ENCODE measurements at places on chromosomes 12 and 14.

GRCh38 chr12:3744229-3744901, 8.5 kb downstream of the CRACR2A start:
- no peak for DNase-seq

DNA sequence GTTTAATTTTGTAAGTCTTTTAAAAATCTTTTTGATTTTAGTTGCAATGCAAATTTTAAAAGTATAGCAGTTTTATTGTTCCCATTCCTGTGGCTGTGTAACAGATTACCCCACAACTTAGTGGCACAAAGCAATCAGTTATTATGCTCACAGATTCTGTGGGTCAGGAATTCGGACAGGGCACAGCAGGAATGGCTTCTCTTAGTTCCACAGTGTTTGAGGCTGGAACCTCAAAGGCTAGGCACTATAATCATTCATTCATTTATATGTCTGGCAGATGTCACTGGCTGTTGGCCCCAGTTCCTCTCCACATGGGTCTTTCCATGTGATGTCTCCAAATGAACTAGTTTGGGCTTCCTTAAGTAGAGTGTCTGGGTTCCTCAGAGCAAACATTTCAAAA, 193.3 kb downstream of the RAD51B start:
- no peak for DNase-seq

GRCh38 chr12:109296431-109296830, 12.7 kb downstream of the FOXN4 start:
- DNase-seq = no peak

DNA sequence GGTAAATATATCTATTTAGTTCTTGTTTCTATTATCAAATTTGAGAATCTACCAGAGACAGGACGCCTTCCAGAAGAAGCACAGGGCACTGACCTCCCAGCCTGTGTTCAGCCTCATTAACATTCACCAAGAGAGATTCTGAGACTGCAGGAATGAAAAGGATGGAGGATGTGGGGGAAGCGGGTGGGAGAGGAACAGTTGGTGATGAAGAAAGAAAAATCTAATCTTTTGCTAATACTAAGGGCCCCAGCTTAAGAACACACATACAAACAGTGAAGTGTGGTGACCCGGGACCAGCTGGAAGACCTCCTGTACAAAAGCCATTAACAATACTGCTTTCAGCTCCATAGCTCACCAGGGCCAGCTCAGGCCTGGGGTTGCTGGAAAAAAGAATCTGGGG, 160.5 kb downstream of the NUAK1 start:
- no peak for DNase-seq

GRCh38 chr12:120367924-120368788, 808 bp downstream of the MSI1 start:
- no peak for DNase-seq

GRCh38 chr14:101972126-101972866, 7.9 kb downstream of the DYNC1H1 start:
- DNase-seq = no peak

- DNase-seq = no peak
These were observed 196.9 kb upstream of the ALG10 start for GRCh38 chr12:33825442-33825841.

- DNase-seq = no peak
These were observed 10.7 kb downstream of the GPR19 start for GRCh38 chr12:12685305-12685704.

- peak; percentile 52 for DNase-seq
These were observed 126.7 kb upstream of the HIF1A start for GRCh38 chr14:61568572-61569011.

GRCh38 chr12:80805106-80805505, 88.4 kb downstream of the MYF5 start:
- no peak for DNase-seq

DNA sequence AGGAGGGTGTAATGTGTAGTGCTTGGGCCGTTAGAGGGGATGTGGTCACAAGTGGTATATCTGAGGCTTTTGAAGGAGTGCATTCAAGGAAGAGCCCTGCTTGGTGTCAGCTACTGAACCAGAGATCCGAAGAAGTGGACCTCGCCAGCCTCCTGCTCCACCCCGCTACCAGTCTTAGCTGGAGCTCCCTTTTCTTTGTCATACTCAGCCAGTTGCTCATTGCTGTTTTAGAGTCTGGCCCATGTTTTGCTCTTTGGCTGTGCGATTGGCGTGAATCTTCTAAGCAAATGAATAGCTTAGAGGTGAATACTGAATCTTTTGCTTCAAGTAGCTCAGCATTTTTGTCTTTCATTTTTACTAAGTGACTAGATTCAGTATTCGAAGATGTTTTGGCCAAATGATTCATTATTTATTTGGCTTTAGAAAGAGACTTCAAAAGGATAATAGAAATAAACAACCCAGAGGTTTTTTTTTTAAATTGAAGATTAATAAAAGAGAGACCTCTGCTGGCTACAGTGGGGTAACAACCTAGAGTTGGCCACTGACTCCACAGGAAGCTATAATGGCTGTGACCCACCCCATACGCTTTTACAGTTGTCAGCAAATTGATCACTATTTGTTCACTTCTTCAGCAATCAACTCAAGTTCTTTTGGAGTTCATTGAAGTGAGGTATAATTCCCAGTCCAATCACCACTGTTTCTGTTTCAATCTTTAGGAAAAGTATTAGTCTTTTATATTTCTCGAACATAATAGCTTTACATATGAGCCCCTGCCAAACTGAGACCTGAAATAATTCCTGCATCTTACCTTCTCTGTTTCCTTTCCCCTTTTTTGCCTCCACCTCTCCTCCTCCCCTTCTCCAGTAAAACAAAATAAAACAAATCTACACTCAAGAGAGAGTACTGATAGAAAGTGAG, 19.9 kb downstream of the CDKN1B start:
- peak; percentile 50 for DNase-seq

DNA sequence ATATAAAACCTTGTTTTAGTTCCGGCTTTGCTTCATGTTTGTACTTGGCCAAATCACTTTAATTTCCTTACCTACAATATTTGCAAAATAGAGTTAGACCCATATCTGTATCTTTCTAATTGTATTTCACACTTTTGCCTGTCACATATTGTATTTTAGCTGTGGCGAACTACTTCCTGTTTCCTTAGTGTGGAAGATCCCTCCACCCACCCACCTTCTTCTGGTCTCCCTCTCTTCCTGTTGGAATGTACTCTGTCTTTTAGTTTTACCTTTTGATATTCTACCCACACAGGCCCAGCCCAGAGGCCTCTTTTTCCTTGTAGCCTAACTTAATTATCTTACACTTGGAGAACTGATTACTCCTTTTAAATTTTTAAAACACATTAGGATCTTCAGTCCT, 78.2 kb downstream of the SCN8A start:
- DNase-seq = no peak

GRCh38 chr12:89349814-89350213, 2.5 kb downstream of the DUSP6 start:
- DNase-seq = no peak

DNA sequence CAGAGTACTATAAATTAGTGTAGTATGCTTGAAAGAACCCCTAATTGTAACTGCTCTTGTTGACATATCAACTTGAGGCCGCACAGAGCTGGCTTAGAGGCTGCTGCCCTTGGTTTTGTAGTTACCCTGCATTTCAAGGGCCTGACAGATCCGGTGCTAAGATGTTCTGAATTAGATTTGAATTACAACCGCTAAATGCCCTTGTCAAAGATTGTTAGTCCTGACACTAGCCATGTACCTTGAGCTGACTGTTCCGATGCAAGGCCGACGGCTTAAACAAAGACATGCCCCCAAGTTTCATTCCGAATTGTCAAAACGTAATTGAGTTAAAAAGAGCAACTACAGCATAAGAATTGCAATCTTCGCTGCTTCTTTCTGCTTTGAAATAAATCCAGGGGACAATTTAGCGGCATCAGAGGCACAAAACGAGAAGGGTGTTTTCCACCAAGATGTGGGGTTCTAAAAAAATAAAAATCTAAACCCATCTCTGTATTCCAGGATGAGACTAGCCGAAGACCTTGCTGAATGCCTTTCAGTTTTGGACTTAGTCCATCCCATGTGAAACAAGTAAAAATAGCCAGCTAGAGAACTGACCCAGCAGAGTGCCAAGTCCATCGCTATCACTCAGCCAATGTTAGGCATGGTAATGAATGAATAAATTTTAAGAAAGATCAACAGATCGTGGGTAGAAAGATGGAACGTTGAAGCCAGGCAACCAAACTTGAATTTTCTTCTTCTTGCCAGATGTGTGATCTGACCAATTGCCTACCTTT, 148.7 kb downstream of the DICER1 start:
- DNase-seq = no peak

DNA sequence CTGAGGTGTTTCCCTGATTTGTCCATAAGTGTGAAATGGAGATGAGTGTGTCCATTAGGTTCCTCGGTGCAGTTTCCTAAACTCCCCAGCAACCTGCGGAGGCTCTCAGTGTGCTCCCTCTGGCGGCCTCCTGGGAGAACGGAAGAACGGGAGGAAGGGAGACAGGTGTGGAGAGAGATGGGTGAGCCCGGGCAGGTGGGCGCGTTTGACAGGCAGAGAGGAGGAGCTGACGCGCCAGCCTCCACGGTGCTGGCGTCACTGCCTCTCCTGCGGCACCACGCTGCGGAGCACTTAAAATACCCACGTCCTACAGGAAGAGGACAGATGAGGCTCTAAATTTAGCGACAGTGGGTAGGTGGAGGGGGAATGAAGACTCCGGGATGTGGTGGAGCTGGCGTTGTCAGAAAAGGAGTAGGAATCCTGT, 26.8 kb upstream of the PEX5 start:
- DNase-seq = peak; percentile 54

DNA sequence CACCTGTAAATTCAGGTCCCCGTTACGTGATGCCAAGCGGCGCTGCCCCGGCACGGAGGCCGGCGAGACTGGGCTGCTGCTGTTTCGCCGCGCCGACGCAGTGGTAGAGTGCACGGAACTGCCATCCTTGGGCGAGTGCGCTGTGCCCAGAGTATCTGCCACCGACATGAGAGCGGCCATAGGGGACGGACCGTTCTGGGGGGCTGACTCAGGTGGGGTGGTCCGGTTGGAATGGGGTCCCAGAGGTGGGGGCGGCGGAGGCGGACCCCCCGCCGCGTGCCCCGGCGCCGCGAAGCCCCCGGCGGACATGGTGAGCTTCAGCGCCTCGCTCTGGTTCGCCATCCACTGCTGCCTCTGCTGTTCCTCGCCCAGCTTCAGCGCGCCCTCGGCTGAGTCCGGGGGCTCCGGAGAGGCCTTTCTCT, 2.8 kb downstream of the IRF2BPL start:
- no peak for DNase-seq

DNA sequence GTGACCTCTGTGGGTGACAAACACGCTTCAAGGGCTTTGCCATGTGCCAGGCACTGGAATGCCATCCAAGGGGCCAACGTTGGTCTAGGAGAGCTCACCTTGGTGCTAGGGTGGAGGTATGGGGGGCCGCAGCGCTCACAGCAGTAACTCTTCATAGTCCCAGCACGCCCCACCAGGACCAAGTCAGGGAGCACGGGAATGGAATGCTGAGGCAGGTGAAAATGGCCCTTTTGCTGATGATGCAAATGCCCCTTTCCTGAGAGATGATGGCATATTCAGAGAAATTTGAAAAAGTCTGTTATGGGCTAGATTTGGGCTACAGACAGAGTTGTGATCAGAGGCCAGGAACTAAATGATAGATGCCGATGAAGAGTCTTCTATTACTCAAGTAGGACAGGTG, 10.0 kb upstream of the FAM181A start:
- DNase-seq = no peak
